ENCODE measurements at places on chromosomes 11 and 22.

DNA sequence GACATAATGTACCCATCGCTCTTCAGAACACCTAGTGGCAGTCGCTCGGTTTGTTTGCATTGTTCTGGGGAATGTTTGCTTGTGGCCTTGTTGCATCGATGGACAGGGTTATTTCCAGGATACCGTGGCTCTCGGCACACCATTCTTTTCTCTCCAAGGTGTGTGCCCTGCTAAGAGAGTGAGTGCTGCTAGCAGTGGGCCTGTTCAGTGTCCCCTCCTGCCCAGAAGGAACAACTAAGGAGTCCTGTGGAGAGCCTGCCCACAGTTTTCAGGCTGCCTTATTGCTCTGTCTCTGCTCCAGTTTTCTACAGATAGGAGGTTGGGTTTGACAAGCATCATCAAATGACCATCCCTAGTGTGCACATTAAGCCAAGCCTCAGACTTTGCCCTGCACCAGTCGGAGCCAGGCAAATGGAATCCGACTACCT is 1.4 kb downstream of the CRY2 start:
- DNase-seq: peak; percentile 61

DNA sequence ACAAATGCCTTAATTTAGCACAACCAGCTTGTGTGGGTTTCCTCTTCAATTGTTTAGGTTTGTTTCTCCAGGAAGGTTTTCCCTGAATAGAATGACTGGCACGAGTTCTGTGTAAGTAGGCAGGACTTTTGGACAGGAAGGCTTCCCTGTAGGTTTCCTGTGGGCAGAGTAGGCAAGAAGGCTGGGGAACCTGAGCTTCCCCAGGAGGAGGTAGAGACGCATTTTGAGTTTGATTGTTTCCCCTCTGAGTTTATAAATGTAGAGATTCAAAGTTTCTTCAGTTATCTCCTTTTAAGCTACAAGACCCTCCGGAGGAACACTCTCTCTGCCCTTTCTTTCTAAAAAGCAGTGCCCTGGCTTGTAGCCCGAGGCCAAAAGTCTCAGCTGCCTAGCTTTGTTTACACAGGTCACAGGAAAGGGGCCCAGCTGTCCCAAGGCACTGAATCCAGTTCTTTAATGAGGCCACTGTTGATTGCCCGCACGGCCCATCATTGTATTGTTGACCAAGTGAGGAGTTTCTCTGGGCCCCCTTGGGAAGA is 66.6 kb upstream of the RDX start:
- DNase-seq: peak; percentile 59

GRCh38 chr22:36384766-36385481 is 2.8 kb downstream of the MYH9 start:
- DNase-seq: no peak

DNA sequence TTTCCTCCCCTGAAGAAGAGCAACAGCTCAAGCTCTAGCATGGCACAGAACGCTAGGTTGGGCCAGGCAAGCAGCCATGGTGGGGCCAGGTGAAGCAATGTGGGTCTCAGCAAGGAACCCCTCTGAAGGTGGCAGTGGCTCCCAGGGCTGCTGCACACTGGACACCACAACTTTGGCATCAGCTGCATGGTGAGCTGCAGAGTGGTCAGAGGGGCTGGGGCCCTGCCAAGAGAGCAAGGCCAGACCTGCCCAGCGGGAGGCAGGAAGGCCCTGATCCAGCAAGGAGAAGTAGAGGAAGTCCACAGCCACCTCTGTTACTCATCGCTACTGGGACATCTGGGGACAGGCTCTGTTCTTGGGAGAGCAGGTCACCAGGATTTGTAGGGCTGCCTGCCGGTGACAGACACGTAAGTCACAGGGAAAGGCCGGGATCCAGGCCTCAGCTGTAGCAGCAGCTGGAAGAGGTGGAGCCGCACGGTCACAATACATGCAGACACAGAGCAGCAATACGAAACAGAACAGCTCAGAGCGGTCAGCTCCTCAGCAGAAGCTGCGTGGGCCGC is 12.4 kb downstream of the CYB561A3 start:
- DNase-seq: no peak

DNA sequence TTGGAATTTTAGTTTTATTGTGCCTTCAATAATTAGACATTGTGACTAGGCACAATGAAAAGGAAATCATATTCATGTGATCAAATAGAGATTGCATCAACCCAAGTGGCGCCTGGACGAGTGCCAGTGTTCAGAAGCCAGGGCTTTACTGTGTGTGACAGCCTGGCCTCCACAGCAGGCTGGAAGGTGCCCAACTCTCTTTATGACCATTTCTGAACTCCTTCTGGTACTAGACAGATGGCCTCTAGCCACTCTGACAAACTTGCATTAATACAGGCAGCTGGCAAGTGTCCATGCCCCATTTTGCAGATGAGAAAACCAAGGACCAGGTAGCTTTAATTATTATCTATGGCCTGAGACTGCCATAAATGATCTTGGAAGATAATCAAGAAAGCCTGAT is 8.3 kb upstream of the POU2AF1 start:
- peak; percentile 37 for DNase-seq

DNA sequence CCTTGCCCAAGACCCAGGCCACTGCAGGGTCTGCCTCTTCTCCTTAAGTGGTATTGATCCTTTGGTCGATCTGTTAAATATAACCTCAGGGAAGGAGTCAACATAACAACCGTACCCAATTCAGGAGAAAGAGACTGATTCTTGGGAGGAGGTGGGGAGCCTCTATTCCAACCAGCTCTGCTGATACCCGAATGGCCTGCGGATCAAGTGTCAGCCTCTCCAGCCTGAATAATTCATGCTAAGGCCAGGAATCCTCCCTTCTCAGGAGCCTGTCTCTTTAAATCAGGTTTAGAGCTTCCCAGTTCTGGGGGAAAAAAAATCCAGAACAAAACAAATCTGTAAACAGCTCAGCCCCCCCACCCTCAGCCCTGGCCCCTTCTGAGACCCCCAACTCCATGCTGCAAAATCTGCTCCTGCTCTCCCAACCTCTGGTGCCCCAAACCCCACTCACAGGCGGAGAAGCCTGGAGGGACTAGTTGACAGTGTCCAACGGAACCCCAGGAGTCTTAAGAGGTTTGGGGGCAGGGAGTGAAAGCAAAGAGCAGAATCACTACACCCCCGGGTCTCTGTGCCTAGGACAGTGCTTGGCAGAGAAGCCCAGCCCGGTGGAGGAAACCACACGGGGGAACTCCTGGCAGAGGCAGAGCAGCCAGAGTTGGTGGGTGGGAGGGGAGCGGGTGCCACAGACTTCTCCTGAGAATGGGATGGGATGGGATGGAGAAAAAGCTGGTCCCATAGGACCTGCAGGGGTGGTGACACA is 863 bp upstream of the TPBGL start:
- DNase-seq: no peak

DNA sequence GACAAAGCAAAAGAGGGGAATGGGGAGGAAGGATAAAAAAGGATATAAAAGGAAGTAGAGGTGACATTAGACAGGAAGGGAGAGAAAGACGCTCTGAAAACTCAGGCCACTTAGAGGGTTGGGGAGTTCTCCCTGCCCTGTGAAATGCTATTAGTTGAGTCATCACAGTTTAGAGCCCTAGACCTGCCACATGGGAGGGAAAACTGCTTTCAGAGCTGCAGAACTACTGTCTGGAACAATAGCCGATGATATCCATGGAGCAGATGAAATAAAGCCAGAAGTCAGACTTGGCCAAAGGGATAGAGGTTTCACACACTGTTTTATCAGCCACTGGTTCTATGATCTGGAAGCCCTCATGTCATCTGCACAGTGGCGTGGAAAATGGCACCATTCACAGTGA is 157.9 kb downstream of the NCAM1 start:
- no peak for DNase-seq

DNA sequence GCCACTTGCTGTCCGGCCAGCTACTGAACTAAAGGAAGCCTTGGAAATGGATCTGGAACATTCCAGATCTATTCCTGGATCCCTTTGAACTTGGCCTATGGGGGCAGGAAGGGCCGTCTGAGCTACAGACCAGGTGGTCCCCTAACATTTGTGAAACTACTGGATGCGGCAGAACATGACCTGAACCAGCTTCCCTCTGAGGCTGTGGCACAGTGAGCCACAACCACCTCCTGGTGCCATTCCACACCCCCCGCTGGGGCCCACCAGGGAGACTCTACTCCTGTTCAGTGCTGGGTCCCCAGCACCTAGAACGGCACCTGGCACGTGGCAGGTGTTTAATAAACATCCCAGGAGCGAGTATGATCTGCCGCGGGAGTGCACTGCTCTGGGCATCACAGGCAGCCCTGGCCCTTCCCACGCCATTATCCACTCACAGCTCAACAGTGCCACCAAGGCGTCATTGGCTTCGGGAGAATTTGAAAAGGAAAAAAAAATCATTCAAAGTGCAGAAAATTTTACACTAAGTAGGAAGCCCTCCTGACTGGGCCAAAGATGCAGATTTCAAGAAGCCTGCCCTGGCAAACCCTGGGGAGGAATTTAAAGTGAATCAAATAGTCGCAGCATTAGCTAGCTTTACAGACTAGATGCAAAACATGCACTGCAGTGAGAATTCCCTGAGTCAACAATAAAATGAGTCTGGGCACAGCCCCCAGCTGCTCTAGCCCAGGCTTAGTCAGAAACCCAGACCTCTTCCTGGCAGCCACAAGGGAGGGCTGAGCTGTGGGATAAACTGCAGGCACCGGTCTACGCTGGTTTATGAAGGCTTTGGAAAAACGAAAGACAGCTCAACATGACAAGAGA is 14.3 kb upstream of the EFCAB6 start:
- DNase-seq: peak; percentile 43

DNA sequence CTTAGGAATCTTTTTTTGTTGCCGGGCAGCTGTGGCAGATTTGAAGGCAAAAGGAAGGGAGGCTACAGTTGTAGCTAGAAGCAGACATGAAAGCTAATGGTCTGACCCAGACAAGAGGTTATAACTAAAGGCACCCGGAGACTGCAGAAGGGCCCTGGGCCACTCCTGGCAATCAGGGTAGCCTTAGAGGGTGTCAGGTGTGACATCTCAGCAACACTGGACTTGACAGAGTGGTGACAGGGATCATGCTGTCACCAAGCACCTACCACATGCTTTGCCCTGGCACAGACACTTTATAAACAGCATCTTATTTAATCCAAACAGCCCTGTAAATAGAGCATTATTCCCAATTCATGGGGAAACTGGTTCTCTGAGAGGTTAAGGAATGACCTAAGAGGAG is 25.7 kb downstream of the TUB start:
- DNase-seq: no peak

Data from T47D (cell line).